ENCODE measurements at places on chromosomes 4 and X.

GRCh38 chr4:9898596-9899305 lies 117.3 kb downstream of the DRD5 start:
- DNase-seq: peak; percentile 82

- no peak for DNase-seq
These were observed 335.8 kb downstream of the FAT4 start for GRCh38 chr4:125650557-125650956.

DNA sequence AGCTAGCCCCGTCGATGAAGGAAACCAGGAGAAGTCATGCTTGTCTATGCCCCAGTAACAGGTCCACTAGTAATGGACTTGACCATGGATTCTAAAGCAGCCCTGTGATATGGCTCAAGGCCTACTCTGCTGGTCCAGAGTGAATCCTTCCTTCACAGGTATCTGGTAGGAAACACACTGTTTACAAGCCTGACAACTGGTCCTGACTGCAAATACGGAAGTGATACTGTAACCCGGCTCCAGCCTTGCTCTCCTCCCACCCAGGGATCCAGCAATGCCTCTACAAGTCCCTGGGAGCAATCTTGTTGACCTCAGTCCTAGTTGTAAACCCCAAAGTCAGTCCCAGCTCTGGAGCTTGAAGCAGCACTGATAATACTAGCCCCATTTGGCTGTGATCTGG lies 239.2 kb upstream of the GRID2 start:
- no peak for DNase-seq

DNA sequence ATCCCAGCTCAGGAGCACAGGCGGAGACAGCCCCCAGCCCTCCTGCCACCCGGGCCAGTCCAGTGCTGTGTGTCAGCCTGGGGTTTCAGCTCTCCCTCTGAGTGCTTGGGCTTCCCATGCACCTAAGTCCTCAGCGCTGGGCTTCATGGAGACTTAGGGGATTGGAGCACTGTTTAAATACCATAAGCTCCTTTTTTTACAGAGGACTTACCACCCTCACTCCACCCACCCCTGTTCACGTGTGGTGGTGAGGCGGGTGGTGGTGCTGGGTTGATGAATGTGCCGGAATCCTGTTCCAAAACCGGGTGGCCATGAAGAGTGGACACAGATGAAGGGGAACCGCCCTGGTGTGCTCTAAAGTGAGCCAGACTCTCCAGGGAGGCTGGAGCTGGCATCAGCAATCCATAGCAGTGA lies 66.9 kb downstream of the PSAPL1 start:
- DNase-seq: no peak

- no peak for DNase-seq
These were observed 674.8 kb upstream of the INTU start for GRCh38 chr4:126957987-126958386.

DNA sequence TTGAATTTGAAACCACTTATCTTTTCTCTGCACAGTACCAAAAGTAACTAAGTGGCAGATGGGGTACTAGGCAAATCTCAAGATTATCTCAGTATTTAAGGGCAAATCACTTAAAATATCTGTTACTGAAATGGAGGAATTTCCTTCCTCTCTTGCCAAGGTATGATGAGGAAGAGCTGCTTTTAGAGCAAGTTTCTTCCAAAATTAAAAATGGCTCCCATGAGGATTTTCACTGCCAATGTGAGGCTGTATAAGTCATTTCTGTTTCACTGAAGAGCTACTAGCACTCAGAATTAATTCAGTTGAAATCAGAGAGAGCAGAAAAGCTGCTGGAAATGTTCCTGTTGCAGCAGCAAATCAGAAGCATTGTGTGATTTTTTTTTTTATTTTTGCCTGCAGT lies 43.4 kb downstream of the GABRB1 start:
- no peak for DNase-seq

DNA sequence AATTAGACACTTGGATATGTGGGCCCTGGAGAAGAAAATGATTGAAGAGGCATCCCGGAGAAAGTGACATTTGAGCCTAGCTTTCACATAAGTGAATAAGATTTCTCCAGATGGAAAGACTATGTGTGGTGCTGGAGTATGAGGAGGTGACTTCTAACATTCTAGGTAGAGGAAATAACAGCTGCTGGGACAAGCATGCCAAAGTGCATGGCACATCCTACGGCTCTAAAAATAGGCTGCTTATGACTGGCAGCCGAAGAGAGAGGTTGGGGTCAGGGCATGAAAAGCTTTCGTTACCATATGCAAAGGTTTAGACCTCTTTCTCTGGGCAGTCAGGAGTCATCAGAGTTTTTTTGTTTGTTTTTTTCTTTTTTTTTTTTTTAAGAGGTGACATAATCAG lies 142.0 kb downstream of the SOX3 start:
- no peak for DNase-seq

GRCh38 chr4:5781691-5782090 lies 70.7 kb downstream of the EVC start:
- DNase-seq: no peak

GRCh38 chr4:140085881-140086280 lies 68.1 kb downstream of the MAML3 start:
- no peak for DNase-seq

GRCh38 chr4:31045724-31046318 lies 325.7 kb downstream of the PCDH7 start:
- peak; percentile 23 for DNase-seq

- no peak for DNase-seq
These were observed 300.7 kb upstream of the BOD1L1 start for GRCh38 chr4:13928214-13928613.

- DNase-seq: no peak
These were observed 28.5 kb downstream of the MOB1B start for GRCh38 chr4:70930530-70931256.

DNA sequence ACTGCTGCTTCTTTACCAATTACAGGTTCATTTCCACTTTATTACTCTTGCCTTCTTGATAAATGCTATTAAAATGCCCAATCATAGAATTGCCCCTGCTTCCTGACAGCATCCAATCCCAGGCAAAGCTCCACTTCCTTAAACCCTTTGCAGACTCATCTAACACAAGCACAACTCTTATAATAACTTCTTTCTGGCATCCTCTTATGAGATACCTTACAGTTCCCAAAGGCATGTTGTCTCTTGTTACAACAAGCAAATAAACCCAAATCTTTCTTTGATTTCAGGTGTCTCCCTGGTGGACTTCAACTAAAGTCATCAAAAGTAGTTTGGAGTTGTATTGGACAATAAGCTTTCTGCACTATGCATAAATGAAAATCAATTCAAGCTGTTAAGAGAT lies 22.5 kb upstream of the ADH7 start:
- no peak for DNase-seq

DNA sequence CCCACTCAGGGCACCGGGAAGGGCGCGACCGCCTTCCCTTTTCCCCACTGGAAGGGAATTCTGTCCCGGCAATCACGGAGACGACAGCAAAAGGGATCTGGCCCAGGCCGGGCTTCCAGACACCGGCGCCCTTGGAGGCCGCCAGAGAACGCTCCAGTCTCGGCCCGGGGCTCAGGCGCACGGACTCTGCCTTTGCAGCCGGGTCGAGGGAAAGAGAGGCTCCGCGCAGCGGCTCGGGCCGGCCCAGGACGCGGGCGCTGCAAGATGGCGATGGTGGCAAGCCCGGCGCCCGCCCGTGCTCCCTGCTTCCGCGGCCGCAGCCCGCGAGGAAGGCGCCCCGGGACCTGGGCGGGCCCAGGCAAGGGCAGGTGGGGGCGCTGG lies 1.1 kb downstream of the CTBP1 start:
- no peak for DNase-seq

- peak; percentile 41 for DNase-seq
These were observed 23.3 kb upstream of the SCML2 start for GRCh38 chrX:18377796-18378195.

- DNase-seq: no peak
These were observed 16.9 kb upstream of the CEP135 start for GRCh38 chr4:55931833-55932232.

- DNase-seq: no peak
These were observed 123.8 kb upstream of the TEX13D start for GRCh38 chrX:124208660-124209059.

DNA sequence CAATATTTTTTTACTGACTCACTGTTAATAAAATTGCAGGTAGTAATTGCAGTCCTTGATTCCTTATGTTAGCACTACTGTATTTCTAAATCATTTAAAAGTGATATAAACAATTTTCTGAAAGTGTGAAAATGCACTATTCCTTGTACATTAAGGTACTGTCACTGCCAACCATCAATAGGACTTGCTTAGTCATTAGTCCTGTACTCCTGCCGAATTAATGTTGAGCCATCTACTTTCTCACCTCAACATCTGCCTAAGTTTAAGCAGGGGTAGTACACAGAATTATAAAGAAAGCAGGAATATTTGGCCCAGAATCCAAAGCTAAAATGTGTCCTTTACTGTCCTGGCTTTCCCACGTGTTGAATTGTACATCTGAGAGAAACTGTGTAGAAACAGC lies 87.0 kb upstream of the TRPC3 start:
- no peak for DNase-seq

GRCh38 chr4:124061413-124061812 lies 651.1 kb downstream of the ANKRD50 start:
- DNase-seq: no peak

GRCh38 chr4:98577956-98578355 lies 80.5 kb downstream of the TSPAN5 start:
- no peak for DNase-seq

DNA sequence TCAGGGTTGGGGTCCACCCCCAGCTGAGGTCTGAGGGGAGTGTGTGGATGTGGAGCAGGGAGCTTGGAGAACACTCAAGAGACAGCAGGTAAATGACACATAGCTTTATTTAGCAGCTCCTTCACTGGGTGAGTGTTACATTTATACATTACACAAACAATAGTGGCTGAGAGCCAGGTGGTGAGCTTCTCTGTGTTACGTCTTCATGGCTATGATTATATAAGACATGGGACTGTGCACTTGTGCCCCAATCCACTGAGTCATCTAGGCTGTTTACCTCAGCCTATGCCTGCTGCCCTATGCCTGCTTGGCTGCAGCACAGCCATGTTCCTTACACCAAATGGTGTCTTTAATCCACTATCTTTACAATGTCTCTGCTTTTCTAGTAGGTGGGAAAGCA lies 459.6 kb downstream of the AFF2 start:
- DNase-seq: no peak

GRCh38 chr4:40843696-40844095 lies 93.9 kb downstream of the NSUN7 start:
- DNase-seq: no peak

GRCh38 chr4:32061916-32062315 lies 1341.7 kb downstream of the PCDH7 start:
- no peak for DNase-seq

DNA sequence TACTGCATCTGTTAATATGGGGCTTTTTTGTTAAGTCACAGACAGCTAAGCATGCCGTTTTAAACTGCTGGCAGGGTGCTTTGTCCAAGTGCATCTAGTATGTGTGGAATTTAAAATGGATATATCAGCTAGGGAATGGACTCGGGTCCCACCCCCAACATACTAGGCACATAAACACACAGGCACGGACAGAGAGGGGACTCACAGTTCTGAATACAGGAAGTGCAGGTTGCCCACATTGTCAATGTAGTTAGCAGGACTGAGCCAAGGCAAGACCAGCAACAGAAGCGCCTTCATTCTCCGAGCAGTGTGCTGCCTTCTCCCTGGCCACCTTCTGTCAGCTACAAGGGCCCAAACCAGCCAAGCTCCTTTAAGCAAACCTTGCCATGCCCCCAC lies 33.6 kb downstream of the LNX1 start:
- no peak for DNase-seq

DNA sequence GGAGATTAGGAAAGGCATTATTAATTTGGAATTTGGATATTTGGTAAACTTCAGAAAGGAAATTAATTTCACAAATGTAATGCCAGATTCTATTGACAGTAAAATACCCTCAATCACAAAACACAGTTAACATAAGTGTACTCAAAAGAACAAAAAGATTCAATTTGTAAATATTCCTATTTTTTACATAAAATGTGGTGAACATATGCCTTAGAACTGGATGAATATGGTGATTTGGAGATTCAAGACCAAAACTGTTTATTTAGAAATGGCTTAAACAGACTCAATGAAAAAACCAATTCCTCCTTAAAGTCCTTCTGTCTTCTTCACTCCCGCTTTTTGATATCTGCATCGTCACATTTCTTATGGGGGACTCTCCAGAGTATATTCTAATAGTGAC lies 417.6 kb upstream of the TENM3 start:
- DNase-seq: no peak

DNA sequence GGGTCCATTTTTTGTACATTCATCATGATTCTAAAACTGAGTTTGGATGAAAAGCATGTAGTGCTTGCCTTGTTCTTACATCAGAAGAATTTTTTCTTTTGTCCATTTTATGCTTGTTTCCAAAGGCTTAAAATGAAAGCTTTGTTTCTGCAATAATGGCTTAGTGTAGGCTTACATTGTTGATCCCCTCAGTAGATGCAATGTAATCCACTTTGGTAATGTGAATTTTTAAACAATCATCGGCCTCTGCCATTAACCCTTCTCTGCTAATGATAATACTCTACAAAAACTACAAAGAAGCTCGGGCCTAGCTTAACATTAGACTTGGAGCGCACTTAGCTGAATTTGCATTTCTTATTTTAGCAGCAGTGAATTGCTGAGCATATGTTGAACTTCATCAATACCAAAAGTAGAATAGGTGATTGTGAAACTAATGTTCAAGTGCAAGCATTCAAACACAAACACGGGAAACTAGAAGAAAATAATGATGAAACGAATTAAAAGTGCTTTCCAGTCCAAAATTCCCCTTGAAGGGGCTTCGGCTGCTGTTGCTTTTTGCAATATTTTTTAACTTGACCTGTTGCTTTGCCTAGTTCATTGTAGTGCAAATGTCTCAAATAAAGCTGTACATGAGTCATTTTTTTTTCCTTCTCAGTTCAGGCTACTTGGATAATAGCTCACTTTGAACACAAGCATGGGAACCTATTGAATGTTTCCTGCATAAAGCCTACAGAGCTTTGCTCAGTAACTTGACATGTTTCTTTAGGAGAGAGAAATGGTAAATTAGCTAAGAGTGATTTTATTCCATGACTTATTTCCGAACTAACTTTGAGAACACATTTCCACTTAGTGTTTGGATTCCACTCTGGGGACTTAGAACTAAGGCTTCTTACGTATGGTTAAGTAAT lies 66.5 kb downstream of the SLIT2 start:
- no peak for DNase-seq

DNA sequence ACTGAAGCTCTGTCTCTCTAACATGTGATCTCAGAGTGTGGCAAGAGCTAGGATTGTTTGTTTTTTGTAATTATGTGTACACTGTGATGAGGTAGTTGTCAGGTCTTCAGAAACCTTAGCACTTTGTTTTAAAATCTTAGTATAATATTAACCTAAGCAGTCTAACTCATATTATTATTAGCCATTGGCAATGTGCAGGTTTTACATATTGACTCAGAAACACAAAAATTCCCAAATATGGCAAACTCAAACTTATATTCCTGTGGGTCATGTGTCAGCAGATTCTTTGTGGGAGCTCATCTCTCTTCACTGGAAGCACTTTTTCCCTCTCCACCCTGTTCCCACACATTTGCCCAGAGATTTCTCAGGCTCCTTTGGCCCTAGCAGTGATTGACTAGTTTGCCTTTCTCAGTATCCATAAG lies 8.2 kb upstream of the PWWP3B start:
- DNase-seq: no peak
